ENCODE measurements at places on chromosomes 5 and 9. TPM values are rescaled to one million over a fixed set of nuclear protein-coding genes. Genes with fewer than 3 reads are reported as not detected.
A peak's percentile ranks its signal among the peaks of the same experiment; 100 is the strongest.

- H3K4me3 ChIP-seq, result no peak overlapping the region
- no peaks in the 10 kb centered on the region for H3K36me3 ChIP-seq
- no peak for DNase-seq
- peaks cover 27% of the 10 kb centered on the region for H3K4me1 ChIP-seq
These were observed 166.2 kb downstream of the AUH start for GRCh38 chr9:91195372-91196012.

DNA sequence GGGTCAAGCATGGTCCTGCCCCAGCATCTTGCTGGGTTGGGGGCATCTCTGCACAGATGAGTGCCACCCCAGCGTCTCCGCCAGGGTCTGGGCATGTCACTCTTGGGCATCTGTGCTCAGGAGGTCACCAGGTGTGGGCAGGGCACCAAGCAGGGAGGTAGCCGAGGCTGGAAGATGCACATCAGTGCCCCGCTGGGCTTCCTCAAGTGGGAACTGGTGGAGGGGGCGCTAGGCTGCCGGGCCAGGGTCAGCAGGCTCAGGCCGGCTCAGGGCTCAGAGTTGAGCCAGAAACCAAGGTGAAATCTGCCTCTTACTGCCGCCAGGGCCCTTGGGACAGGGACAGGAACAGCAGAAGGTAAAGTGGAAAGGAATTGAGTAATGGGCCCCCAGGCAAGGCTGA lies 4.0 kb upstream of the FUT7 start:
- no peak overlapping the region for H3K27ac ChIP-seq
- H3K27me3 ChIP-seq, result no peaks in the 10 kb centered on the region
- H3K4me1 ChIP-seq, result peaks cover 20% of the 10 kb centered on the region
- H3K4me3 ChIP-seq, result no peak overlapping the region
- peak; percentile 37 for DNase-seq

GRCh38 chr5:54243483-54244080 lies 66.8 kb downstream of the ARL15 start:
- H3K4me3 ChIP-seq, result no peak overlapping the region
- H3K27ac ChIP-seq, result no peak overlapping the region
- H3K27me3 ChIP-seq, result no peaks in the 10 kb centered on the region
- DNase-seq, result peak; percentile 33
- no peaks in the 10 kb centered on the region for H3K4me1 ChIP-seq

DNA sequence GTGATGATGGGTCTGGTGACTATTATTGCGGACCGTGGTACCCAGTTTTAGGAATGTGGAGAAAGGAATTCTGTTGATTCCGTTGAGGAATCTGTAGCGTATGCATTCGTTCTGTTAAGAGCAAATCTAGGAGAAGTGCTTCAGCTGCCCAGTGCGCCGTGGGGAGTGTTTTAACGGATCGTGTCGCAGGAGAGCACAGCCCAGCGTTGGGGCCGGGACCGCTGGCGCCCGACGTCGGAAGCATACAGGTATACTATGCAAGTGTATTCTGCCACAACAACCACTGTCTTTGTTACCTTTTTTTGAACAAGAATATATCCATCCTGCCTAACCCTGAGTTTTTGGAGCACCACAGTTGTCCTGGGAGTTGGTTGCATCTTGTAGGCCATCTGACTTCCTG lies 42.7 kb downstream of the TENT4A start:
- no peak overlapping the region for H3K4me3 ChIP-seq
- no peak for DNase-seq
- H3K36me3 ChIP-seq, result peaks cover 45% of the 10 kb centered on the region

The CDH9 gene
- total RNA-seq, result not detected

The STING1 gene
- 59.9 TPM for total RNA-seq

DNA sequence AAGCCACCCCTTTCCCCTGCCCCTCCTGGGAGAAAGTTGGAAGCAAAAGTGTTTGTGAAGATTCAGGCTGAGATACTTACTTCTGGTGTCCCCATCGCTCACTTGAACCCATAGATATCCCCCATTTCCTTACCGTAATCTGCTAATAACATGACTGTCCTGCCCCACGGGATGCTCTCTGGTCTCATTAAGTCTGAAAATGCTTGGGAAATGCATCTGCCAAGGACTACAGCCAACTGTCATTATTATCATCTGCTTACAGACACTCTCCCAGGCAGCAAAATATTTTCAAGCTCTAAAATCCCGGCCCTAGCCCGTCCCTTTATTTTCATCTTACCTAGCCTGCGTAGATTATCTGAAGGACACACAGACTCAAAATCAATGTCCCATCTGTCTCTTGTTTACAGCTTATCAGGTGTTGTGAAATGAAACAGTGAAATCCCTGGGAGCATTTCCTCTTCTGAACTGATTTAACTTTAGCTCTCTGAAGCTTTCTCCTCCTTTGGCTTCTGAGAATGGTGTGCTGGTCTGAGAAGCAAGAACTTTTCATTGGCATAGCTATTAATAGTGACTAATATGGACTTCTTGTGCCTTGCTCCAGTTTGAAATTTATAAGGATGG lies 126.9 kb upstream of the OSMR start:
- no peak for DNase-seq
- H3K27me3 ChIP-seq, result no peaks in the 10 kb centered on the region
- H3K4me1 ChIP-seq, result no peaks in the 10 kb centered on the region
- H3K4me3 ChIP-seq, result no peak overlapping the region
- no peak overlapping the region for H3K27ac ChIP-seq

GRCh38 chr9:10804486-10804885 lies 191.7 kb upstream of the PTPRD start:
- DNase-seq, result no peak
- no peak overlapping the region for H3K27ac ChIP-seq
- H3K27me3 ChIP-seq, result no peaks in the 10 kb centered on the region
